ENCODE measurements at places on chromosomes 7 and 10.

GRCh38 chr7:105713488-105714465 lies 132.5 kb upstream of the EFCAB10 start:
- no peak for DNase-seq

DNA sequence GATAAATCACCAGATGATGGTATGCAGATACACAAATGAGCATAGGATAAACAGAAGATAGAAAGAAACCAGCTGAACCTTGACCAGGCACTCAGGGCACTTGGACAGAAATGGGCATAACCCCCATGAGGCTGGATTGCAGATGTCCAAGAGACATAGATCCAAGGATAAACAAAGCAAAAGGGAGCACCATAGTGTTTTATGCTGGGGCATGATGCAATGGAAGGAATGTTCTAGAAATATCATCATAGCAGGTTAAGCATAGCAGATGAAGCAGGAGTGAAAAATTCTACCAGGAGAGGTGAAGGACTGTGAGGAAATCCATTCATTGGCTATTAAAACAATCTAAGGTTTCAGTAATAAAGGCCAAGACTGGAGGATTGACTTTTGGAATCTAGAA lies 70.5 kb upstream of the TES start:
- DNase-seq = peak; percentile 23

DNA sequence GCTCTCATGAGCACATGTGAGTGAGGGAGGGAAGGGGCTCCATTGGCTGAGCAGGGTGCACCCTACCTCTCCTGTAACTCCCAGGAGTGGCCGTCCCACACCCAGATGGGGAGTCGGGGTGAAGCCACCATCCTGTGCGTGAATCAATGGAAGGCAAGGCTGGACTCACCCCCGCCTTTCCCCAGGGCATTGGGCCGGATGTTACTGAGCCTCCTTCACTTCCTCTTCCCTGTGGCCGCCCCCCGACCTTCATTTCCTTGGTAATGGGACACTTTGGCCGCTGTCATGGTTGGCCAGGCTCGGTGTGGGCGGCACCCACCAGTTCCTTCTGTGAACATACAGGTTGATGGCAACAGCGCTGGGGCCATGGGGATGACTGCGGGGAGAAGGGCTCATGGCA lies 209.0 kb downstream of the MGMT start:
- no peak for DNase-seq

DNA sequence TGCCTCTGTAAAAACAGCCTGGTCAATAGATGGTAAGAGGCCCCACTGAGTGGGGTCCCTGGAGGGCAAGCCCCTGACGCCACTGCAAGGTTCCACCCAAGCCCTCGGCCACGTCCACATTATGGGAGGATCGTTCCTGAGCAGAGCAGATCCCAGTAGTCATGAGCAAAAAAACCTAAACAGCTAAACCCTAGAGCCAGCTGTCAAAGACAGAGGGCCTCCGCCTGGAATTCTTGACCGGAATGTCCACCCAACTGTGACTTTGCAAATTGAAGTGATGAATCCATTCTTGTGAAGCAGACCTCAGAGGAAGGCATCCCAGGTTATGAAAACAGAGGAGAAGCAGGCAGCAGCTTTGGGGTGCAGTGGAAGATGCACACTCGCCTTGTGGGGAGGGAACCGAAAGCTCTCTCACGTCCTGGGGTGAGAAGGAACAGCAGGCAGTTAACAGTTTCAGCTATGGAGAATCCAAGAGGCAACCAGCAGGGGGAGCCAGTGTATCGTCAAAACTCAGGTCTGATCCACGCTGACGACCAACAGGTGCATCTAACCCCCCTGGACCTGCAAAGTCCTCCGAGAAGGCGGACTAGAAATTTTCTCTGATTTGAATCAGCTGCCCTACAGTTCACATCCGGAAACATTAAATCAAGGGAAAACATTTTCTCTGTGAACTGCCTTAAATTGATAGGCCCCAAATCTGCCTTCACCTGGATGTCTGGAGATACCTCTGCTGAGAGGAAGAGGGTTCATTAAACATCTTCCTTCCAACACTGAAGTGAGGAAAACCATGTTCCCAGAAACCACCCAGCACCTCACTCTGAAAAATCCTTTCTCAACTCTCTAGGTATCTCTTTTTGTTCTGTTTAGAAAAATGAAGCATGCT lies 139.1 kb upstream of the PFKP start:
- peak; percentile 83 for DNase-seq

DNA sequence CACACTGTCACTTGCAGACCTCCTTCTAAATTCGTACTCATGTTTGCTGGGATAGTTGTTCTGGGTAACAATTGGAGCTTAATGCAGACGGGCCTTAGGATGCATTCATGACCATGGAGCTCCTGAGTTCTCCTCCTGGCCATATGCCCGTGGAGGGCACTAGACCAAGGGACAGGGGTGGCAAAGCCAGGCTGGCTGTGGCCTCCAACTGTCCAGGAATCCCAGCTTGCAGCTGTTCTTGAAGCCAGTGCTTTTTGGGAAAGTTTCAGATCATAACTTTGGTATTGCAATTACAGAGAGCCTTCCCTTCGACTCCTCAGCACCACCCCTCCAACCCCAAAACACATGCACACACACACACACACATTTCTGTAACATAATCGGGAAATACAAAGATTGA lies 30.6 kb downstream of the ANTXRL start:
- no peak for DNase-seq

DNA sequence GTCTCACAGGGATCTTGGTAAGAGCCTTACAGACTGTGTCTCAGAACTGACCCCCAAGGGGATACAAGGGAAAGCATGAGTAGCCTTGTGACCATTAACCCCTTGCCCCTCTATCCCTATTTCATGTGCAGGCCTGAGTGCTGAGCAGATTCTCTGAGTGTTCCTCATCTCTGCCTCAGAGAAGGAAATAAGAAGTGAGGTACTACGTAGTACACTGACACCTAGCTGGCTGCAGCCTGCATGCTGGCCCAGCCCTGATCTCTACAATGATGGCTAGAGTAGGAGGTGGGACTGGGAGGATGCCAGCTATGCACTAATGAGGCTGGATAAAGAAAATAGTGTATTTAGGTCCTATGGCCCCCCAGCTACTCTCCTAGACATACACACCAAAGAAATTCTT lies 174.9 kb upstream of the HPS1 start:
- no peak for DNase-seq
